ENCODE measurements at places on chromosomes 4 and X.

- no peaks in the 10 kb centered on the region for H3K4me1 ChIP-seq
- H3K27me3 ChIP-seq = no peaks in the 10 kb centered on the region
- no peaks in the 10 kb centered on the region for H3K36me3 ChIP-seq
- no peak overlapping the region for H3K27ac ChIP-seq
Measured at GRCh38 chrX:344371-344901, 25.8 kb upstream of the GTPBP6 start.

DNA sequence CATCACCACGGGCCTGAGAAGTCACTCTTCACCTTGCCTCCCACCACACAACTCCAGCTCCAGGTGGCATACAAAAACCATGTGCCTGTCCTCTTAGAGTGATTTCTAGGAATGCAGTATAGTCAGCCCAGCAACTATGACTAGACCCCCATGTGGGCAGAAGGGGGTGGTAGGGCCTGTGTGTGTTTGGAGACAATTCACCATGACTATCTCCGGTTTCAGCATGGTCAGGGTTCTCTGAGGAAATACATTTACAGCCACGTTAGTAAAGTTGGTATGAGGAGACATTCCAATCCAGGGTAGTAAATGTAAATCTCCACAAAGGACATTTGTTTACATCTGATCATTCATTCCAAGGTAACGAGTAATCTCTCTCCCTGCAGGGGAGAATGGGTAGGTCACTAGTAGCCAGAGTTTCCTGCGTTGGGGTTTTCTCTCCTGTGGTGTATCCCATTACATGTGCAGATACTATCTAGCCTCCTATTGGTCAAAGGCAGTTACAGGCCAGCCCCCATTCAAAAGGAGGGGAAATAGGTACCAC, 4.2 kb upstream of the MTMR1 start:
- peak overlapping the region; percentile 81 for H3K27ac ChIP-seq
- H3K36me3 ChIP-seq = no peaks in the 10 kb centered on the region
- peak; percentile 95 for DNase-seq
- H3K27me3 ChIP-seq = no peaks in the 10 kb centered on the region

DNA sequence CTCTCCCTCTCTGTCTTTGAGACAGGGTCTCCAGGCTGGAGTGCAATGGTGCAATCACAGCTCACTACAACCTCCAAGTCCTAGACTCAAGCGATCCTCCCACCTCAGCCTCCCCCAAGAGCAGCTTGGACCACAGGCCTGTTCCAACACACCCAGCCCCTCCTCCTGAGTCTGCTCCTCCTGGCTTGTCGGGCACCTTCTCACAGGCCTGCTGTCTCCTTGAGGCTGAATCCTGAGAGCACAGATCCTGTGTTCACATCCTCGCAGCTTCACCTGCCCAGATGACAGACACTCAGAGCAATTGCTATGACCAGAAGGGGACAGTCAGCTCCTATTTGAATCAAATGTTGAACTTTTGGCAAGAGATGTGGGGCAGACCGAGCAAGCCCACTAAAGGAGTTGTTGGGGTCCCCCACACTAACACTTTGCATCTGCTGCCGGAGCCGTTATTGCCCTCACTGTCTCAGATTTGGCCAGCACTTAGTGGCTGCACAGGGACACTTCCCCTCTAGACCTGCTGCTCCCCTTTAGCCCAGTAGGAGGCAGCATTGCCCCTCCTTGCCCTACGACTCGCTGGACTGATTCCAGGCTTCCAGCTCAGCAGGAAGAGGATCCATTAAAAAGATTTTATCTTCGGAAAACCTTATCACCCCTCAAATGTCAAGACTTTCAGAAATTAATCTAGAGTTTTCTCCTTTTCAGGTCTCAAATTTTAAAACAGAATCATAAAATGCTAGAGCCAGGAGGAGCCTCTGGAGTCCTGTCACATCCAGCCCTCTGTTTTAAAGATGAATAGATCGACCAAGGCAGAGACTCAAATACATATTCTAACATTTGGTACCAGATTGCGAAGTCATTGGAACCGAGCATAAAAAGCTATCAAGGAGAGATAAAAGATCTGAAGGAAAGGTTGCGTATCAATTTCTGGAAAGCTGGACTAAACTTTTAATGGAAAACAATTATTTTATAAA, 113.7 kb downstream of the USP46 start:
- H3K4me1 ChIP-seq = no peaks in the 10 kb centered on the region
- peak; percentile 44 for DNase-seq
- no peak overlapping the region for H3K4me3 ChIP-seq
- no peaks in the 10 kb centered on the region for H3K27me3 ChIP-seq
- no peaks in the 10 kb centered on the region for H3K36me3 ChIP-seq

DNA sequence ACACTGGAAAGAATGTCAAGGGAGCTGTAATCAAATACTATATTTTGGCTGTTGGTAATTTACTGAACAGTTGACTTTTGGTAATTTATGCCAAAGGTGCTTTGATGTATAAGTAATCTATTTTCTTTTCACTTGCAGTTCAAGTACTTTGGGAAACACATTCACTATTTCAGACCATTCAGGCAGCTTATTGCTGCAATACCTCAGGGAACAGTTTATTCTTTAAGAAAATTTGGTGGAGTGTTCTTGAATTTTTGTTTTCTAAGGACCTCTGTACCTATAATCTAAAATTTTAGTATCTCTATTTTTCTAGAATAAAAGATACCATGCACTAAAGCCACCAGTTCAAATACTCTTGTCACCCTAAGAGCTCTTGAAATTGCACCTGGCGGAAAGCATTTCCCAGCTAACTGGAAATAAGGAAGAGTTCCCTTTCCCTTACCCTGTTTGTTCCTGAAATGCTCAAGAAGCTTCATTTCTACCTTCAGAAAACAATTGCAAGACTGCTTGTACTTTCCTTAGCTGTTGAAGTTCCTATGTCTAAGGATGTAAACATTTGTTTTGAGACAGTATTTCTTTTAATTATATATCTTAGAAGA, 633.5 kb upstream of the FAT1 start:
- H3K27ac ChIP-seq = no peak overlapping the region
- H3K27me3 ChIP-seq = no peaks in the 10 kb centered on the region
- no peak overlapping the region for H3K4me3 ChIP-seq
- no peaks in the 10 kb centered on the region for H3K4me1 ChIP-seq
- DNase-seq = no peak

DNA sequence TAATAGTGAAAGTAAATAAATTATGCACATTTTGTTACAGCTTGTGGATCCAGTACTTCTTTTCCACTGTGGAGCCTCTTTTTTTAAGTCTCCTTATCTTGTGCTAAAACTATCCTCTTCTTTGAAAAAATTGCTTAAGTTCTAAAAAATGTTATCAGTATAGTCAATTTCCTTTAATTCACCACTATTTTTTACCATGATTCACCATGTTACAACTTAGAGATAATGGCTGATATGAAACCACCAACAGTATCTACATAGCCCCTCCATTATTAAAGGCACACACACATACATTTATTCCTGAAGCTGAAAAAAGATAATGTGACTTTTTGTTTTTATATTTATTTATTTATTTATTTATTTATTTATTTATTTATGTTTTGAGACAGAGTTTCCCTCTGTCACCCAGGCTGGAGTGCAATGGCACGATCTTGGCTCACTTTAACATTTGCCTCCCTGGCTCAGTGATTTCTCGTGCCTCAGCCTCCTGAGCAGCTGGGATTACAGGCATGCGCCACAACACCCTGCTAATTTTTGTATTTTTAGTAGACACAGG, 243.2 kb downstream of the SPOCK3 start:
- DNase-seq = peak; percentile 12
- H3K4me1 ChIP-seq = no peaks in the 10 kb centered on the region
- no peak overlapping the region for H3K27ac ChIP-seq

DNA sequence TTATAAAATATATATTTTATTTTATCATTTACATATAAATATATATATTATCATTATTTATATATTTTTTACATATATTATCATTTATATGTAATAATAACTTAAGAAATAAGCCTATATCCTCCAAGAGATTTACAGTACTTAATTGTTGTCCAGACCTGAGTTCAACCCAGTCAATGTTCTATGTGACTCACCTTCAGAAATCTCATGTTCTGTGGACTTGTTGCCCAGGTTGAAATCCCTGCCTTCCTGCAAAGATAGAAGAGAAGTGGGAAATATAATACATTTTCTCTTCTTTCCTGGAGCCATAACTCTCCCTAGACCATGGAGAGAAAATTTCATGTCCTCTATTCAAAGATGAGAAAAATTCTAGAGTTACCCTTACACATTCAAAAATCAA, 247.3 kb downstream of the PARM1 start:
- no peaks in the 10 kb centered on the region for H3K36me3 ChIP-seq
- H3K27ac ChIP-seq = no peak overlapping the region
- no peak for DNase-seq
- H3K4me3 ChIP-seq = no peak overlapping the region
- no peaks in the 10 kb centered on the region for H3K27me3 ChIP-seq
- no peaks in the 10 kb centered on the region for H3K4me1 ChIP-seq

GRCh38 chr4:32440391-32440790, 1720.2 kb downstream of the PCDH7 start:
- DNase-seq = no peak
- H3K27me3 ChIP-seq = no peaks in the 10 kb centered on the region
- no peaks in the 10 kb centered on the region for H3K36me3 ChIP-seq
- no peak overlapping the region for H3K4me3 ChIP-seq
- H3K4me1 ChIP-seq = no peaks in the 10 kb centered on the region
- H3K27ac ChIP-seq = no peak overlapping the region

GRCh38 chrX:56986138-56986537, 9.2 kb downstream of the SPIN3 start:
- no peak overlapping the region for H3K4me3 ChIP-seq
- no peaks in the 10 kb centered on the region for H3K36me3 ChIP-seq
- no peaks in the 10 kb centered on the region for H3K27me3 ChIP-seq
- no peaks in the 10 kb centered on the region for H3K4me1 ChIP-seq
- no peak for DNase-seq

GRCh38 chr4:139606579-139607501, 50.8 kb upstream of the SETD7 start:
- H3K4me1 ChIP-seq = peaks cover 12% of the 10 kb centered on the region
- no peaks in the 10 kb centered on the region for H3K36me3 ChIP-seq
- H3K4me3 ChIP-seq = no peak overlapping the region
- H3K27me3 ChIP-seq = no peaks in the 10 kb centered on the region
- DNase-seq = peak; percentile 36
- H3K27ac ChIP-seq = no peak overlapping the region

- H3K27ac ChIP-seq = no peak overlapping the region
- H3K4me1 ChIP-seq = peaks cover 14% of the 10 kb centered on the region
- H3K27me3 ChIP-seq = no peaks in the 10 kb centered on the region
- DNase-seq = no peak
Measured at GRCh38 chrX:72026341-72027023, 105.2 kb downstream of the RTL5 start.

DNA sequence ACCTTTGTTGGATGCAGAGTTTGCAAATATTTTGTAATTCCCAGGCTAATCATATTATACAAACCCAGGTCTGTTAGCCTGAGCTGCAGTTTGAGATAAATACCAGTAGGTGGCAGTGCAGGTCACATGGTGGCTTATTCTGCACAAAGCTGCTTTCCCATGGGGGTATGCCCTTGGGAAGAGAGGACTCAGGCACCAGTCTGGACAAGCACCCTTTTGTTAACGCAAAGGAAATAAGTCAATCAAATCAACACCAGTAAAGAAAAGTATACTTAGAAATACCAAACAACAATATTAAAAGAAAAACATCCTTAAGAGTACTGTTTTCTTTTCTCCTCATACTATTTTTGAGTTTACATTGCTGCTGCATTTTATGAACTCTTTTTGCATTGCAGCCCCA, 389.0 kb upstream of the ZFP42 start:
- no peak overlapping the region for H3K4me3 ChIP-seq
- H3K27ac ChIP-seq = no peak overlapping the region
- no peaks in the 10 kb centered on the region for H3K27me3 ChIP-seq
- DNase-seq = peak; percentile 44
- peaks cover 16% of the 10 kb centered on the region for H3K4me1 ChIP-seq
- no peaks in the 10 kb centered on the region for H3K36me3 ChIP-seq
